HCEC 1CT (cell line): ENCODE measurements at places on chromosomes 3 and 15.

GRCh38 chr3:118228151-118228550 is 806.5 kb downstream of the IGSF11 start:
- DNase-seq, result no peak

DNA sequence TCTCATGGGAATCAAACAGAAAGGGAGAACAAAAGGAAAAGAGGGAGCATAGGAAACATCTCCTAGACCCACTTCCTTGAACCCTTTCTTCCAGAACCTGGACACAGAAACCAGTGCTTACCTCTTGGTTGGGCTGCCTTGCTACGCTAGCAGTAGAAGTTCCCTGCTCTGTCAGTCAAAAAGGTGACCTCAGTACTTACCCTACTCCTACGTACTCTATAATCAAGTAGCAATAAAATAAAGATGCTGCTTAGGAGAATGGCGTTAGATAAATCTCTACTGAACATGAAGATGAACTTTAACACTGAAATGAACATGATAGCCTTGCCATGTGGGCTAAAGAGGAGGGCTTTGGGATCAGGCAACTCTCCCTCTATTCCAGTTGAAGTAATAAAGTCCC is 7.4 kb downstream of the VEPH1 start:
- no peak for DNase-seq

- DNase-seq, result peak; percentile 5
Observed at GRCh38 chr3:176075046-176075445, 1122.2 kb downstream of the TBL1XR1 start.

DNA sequence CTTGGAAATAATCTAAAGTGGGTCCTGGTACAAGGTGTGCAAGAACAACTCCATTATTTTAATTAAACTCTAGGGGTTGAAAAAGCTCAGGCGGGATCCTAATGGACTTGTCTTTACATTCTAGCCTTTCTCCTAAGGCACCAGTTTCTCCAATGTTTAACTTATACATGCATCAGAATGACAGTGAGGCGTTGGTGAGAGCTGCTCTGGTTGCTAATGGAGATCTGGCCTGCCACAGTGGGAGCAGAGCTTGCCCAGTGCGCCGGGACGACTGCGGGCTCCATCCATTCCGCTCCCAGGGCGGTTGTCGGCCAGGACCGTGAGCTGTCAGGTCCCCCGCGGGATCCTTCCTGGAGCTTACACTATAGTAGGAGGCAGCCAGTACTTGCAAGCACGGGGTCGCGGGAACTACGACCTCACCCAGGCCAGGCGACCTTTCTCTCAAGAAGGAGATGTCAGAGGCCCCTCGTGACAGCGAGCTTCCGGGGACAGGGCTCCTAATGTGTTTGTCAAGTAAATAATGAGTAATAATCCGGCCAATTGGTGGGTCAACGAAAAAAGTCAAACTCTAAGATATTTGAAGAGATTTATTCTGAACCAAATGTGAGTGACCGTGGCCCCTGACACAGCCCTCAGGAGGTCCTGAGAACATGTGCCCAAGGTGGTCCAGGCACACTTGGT is 991 bp upstream of the HIGD1A start:
- DNase-seq, result no peak

DNA sequence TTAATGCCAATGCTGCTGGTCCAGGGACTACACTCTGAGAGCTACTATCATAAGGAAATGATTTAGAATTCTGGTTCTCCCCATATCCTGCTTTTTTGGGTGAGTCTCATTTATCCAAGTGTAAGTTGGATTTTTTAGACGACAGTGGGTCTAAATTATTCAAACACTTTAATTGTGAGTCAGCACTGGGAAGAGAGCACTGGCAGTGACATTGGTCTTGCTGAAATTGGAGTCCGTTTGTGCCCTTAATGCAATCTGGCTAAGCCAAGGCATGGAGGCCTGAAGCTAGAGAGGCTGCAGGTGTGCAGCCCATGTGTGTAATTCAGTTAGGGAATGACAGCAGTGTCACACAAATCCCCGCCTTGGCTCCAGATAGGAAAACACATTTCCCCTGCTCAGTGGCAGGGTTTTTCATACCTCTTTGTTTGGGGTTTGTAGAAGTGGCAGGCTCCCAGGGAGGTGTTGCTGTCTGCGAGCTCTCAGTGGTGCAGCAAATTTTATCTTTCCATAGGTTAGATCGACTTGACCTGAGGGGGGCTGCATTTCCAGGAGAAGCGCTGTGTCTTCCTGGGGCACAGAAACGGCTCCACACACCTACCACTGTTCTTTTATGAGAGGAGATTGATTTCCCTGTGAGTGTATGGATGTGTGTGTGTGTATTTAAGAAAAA is 197.7 kb downstream of the CD47 start:
- no peak for DNase-seq

DNA sequence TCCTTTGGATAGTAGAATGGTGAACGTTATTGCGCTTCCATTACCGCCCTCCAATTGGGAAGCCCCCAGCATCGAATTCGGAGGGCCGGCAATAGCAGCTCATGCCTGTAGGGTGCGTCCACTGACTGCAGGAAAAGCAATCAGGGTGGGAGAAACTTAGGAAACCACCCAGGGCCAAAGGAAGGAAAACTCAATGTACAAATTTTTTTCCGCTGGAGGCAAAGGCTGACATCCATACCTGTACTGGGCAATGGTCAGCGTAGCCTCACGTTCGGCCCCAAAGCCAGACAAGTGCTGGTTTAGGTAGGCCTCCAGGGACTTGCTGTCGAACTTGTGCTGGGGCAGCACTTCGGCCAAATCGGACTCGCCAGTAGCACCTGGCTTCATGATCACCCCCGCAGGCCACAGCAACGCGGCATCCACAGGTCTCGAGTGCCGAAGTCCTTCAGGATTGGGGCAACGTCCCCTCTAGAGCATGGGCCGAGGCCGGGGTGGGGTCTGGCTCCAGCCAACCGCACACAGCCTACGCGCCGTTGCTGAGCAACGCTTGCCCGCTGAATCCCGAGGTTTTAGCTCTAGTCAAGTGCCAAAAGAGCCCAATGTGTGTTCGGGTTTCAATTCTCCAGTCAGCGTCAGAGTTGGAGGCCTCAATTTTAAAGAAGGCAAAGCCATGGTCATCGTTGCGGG is at the start of gene ACAD11:
Gene ACAD11 (minus strand): TSS at position 445 of the 687 bp plus-strand sequence. CDS start 58 bp downstream, at position 387.
- DNase-seq, result peak; percentile 63

DNA sequence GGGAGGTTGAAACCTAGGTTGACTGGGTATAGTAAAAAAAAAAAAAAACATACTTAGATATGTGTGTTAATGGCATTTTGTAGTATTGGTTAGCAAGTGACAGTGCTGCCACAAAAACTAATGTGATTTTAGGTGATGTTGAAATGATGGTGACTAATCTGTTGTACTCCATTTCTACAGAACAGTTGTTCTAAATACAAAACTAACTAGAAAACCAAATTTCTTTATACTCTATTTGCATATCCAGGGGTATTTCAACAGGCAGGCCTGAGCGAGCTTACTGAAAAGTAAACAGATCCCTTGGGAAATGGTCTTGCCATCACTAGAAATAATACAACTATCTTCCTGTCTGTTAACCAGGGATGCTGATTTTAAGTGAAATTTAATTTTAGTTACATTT is 20.5 kb downstream of the TSC22D2 start:
- DNase-seq, result no peak

GRCh38 chr3:172908771-172909270 is 158.3 kb downstream of the ECT2 start:
- no peak for DNase-seq

- no peak for DNase-seq
Observed at GRCh38 chr3:191151653-191152052, 47.4 kb upstream of the OSTN start.

DNA sequence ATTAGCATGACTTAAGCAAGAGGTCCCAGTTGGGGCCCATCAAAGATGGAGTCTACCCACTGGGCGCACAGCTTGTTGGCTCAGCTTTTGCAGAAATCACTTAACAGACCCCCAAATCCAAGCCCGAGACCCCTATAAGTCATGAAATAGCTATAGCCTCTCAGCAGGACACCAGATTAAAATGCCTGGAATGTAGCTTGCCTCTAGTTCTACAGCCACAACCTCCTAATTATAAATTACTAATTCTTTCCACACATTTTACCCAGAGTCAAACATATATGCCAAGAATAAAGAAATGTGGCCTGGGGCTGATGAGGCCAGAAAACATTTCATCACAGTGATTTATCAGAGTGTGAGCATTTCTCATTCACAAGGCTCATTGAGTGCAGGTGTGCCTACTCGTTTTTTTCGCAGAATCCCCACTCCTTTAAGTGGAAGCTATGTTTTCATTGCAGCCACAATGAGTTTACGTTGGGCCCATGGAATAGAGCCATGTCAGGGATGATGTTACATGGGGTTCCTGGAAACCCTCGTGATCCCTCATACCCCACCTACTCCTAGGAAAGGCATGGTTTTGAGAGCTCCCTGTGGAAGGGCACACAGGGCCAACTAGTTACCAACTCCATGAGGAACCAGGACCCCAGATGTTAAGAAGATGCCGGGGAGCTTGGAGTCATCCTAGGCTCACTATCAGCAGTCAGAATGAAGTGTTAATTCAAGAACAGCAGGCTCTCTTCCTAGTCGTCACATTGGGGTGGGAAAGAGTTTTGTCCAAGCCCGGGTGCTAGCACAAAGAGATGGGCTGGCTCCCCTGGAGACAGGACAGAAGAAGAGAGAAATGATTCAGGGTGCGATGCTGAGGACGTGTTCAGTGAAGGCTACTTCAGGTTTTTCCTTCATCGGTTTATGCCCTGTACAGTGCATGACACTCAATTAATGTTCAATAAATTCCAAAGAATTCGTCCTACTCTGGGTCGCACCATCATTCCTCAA is 90.2 kb upstream of the ABHD17C start:
- no peak for DNase-seq

DNA sequence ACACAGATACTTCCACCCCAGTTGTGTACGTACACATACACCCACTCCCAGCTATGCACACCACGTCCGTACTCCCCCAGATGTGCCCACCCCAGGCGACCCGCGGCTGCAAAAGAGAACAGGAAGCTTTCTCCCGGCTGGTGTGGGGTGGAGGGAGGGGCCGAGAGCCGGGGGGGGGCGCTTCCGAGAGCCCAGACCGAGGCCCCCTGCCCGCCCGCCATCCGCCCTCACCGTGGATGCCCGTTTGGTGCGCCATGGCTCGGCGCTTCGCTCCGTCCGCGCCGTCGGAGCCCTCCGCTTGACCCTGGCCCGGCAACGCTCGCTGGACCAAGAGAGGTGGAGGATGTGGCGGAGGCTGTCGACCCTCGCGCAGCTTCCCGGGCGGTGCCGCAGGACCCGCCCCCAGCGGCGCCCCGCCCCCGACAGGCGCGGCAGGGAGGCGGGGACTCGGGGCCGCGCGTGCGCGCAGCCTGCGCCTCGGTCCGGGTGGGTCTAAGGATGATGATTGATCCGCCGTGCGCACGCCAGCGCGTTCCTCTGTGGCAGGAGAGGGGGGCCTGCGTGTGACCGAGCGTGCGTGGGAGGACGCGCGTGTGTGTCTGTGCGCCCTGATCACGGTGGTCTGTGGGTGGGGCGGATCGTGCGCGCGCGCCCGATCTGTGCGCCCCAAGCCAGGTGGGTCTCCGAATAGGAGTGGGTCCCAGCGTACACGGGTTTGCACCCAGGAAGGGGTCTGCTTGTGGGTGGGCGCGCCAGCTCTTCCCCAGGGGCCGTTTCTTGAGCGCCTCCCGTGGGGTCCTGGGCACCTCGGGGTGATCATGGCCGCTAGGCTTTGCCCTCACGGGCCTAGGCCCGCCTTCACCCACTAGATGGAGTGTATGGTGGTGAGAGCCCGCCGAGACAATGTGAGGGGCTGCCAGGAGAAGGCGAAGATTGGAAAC is at the start of gene TWF2:
Gene TWF2 (minus strand): TSS at position 398 of the 941 bp plus-strand sequence. CDS start 142 bp downstream, at position 256.
- peak; percentile 71 for DNase-seq

GRCh38 chr3:38636464-38636863 is 13.0 kb downstream of the SCN5A start:
- no peak for DNase-seq

DNA sequence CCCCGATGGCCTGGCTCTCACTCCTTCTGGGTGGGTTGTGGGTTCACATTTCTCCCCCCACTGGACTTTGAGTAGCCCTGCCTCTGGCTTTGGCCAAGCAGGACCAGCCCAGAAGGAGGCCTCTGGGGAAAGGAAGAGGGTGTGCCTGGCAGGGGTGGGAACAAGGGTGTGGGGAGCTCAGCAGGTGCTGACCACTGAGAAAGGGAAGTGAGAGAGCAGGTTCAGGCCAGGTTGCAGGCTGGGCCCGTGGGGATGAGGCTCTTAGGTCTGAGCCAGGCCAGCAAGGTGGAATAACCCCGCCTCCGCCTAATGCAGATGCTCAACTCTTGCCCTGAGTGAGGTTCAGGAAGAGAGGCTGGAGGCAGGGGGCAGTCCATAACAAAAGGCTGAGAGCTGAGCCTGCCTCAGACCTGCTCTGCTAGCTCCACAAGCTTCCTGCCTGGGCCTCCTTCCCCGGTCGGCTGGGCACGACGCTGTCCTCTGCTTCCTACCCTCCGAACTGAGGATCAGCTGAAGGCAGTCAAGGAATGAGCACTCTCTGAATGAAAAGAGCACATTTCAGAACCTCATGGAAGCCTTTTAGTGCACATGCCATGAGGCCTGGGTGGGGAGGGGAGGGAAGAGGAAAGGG is 82.7 kb downstream of the TLE3 start:
- DNase-seq, result no peak

- DNase-seq, result no peak
Observed at GRCh38 chr15:33639978-33640377, 328.3 kb upstream of the CHRM5 start.

GRCh38 chr3:4852780-4853748 is 126.2 kb upstream of the BHLHE40 start:
- DNase-seq, result no peak

DNA sequence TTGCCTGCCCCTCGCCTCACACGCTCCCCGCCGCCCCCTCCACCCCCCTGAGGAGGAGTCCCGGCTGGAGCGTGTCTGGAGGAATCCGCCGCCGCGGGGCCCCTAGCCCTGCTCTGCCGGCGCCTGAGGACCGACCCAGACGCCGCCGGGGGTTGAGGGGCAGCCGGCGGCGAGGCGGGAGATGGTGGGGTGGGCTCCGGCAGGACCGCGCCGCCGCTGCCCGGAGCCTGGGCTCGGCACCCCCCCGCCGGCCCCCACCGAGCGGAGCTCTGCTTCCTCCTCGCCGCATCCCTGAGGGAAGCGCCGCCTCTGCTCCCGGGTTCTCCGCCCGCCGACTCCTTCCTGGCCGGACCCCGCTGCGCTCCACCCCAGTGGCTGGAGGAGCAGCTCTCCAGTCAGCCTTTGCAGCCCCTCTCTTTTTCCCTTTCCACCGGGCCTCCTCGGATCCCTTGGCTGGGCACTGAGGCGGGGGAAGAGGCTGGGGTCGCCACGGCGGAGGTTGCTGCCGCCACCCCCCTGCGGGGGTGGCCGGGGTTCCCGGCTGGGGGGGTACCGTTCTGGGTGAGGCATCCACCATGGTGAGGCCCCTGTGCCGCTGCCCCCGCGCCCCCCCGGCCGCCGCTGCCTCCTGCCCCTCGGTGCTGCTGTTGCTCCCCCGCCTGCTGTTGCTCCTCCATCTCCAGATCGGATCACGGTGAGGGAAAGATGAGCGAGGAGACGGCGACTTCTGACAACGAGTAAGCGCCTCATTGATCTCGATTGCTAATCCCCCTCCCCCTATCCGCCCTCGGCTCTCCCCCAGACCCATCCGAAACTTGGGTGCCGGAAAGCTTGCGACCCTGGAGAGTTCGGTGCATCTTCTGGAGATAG is at the start of gene SPRED1:
Gene SPRED1 (plus strand): TSS at position 356 of the 870 bp plus-strand sequence. CDS start 350 bp downstream, at position 706.
- peak; percentile 66 for DNase-seq

- DNase-seq, result peak; percentile 60
Observed at GRCh38 chr3:15108082-15108545, 9.2 kb upstream of the RBSN start.

GRCh38 chr15:83323296-83323711 is 38.8 kb upstream of the BNC1 start:
- peak; percentile 94 for DNase-seq

- DNase-seq, result no peak
Observed at GRCh38 chr3:55320928-55321327, 166.2 kb downstream of the WNT5A start.
